NCI-H187 treated with DMSO at 0.1 percent for 48 hours (cell line): ENCODE measurements at places on chromosomes 6 and 20.
A peak's percentile ranks its signal among the peaks of the same experiment; 100 is the strongest.

DNA sequence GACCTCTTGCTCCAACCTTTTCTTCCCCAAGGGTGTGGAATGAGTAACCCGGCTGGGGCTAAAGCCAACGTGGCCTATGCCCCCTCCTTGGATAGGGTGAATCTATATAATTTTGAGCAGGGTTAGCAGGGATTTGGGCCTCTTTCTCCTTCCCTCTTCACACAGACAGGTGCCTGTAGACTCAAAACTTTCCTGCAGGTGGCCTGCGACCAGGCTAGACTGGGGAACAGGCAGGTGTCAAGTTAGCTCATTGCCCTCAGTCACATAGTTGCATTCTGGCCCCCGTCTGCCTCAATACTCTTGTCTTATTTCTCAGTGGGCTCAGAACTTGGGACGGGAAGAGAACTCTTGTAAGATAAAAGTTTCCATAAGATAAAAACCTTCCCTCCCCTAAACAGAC lies 243.0 kb downstream of the ATXN1 start:
- no peak for DNase-seq

GRCh38 chr6:47203266-47203937 lies 106.3 kb downstream of the TNFRSF21 start:
- DNase-seq = no peak

DNA sequence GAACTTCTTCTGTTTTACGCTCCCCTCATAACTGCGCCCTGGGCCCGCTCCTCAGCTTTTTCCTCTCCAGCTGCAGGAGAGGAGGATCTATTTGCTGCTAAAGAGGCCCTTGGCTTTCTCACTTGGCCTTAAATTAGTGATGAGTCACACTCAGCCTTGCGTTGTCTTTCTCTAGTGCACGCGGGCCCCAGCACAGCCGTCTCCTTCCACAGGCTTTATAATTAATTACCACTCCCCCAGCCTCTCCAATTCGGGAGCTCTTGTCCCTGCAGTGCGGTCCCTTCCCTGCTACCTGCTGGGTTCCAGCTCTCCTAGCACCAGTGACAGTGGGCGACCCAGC lies 25.2 kb downstream of the PACSIN1 start:
- no peak for DNase-seq

- DNase-seq = peak; percentile 62
Observed at GRCh38 chr6:7479801-7480266, 61.6 kb upstream of the DSP start.

- no peak for DNase-seq
Observed at GRCh38 chr6:40249935-40250334, 315.7 kb upstream of the MOCS1 start.

DNA sequence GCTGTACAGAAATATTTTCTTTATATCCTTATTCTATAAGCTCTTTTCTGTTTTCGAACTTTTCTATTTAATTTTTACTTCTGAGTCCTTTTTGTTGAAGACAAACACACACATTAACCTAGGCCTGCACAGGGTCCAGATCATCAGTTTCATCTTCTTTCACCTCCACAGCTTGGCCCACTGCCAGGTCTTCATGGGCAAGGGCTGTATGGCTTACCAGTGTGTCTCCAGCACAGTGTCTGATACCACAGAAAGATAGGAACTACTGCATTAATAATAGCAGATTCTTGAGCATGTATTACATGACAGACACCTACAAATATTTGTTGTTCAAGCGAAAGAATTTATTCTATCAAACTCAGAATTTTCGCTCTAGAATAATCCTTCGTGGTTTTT lies 24.4 kb downstream of the QKI start:
- no peak for DNase-seq

GRCh38 chr6:8627085-8627861 lies 191.9 kb upstream of the SLC35B3 start:
- DNase-seq = no peak

DNA sequence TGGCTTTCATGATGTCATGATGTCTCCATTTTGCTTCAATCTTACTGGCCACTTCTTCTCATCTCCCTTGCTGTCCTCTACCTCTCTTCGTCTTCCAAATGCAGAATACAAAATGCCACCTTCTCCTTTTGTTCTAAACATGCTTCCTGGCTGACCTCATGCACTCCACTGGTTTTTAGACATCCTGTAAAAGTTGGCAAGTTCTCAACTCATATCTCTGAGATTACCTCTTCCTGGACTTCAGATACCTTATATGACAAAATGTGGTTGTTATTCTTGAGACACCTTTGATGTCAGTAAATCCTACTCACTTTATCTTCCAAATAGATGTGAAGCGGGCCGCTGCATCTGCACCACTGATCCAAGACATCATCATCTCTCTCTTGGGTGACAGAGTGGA lies 212.7 kb upstream of the FOXA2 start:
- DNase-seq = no peak

DNA sequence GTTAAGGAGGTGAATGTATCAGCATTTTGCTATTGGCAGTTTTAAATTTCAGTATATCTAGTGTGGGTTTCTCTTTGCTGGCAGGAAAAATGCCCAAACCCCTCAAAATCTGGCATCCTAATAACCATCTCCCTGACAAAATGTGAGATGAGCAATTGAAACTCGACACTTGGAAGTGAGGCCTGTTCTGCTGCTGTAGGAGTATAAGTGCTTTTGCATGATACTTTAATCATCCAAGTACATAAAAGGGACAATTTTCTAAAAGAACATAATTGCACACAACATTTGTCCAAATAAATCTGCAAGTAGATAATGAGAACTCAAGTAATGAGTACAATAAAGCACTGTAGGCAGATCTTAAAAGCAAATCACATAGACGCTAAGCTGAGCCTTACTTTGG lies 36.5 kb downstream of the LAMP5 start:
- DNase-seq = peak; percentile 46

DNA sequence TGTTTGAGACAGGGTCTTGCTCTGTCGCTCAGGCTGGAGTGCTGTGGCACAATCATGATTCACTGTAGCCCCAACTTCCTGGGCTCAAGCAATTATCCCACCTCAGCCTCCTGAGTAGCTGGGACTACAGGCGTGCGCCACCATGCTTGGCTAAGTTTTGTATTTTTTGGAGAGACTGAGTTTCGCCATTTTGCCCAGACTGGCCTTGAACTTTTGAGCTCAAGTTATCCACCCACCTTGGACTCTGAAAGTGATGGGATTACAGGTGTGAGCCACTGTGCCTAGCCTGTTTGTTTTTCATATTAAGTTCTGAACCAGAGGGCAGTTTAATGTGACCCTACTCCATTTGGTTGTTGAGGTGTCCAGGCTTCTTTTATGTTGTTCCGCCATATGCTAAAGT lies 194.8 kb downstream of the PLCB1 start:
- no peak for DNase-seq

DNA sequence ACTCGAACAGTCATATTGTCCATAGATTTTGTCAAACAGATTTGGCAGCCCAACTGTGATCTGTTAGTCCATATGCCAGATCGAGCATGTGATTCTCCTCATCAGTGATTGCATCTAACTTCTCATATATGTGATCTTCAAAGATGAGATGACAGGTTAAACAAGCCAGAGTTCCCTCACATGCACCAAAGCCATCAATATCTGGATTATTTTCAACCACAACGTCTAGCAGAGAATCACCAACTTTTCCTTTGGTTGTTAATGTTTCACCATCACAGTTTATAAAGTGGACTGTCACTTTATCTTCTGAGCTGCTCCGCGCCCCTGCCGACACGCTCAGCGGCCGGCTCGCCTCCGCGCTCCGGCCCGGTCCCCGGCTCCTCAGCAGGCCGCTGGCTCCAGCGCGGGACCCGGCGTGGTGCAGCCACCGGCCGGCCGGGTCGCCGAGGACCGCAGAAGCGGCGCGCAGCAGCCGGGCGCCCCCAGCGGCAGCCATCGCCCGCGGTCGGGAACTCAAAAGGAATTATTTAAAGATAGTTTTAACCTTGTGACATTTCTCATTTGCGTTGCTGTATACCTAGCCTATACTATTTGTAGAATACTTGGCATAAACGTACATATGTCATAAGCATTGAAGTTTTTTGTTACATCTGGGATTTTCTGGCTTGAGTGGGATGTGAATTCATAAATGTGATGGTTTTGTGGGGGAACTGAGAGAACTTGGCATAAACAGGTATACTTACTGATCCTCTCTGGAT lies 40.1 kb upstream of the DYNLRB1 start:
- no peak for DNase-seq

DNA sequence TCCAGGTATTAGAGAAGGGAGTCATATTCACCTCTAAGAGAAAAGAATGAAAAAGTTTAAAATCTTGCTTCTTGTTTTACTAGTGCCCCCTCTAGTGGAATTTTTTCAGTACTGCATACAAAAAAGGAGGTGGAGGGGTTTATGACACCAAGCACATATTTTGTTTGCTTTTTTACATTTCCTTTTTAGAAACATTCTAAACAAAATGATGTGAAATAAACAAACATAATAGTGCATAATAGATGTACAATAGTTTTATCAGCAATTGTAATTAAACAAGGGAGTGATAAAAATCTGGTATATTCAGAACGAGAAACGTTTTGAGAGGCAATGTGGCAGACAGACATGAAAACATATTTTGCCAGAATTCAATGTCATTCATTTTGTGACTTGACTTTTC lies 111.0 kb upstream of the TFAP2D start:
- DNase-seq = no peak

DNA sequence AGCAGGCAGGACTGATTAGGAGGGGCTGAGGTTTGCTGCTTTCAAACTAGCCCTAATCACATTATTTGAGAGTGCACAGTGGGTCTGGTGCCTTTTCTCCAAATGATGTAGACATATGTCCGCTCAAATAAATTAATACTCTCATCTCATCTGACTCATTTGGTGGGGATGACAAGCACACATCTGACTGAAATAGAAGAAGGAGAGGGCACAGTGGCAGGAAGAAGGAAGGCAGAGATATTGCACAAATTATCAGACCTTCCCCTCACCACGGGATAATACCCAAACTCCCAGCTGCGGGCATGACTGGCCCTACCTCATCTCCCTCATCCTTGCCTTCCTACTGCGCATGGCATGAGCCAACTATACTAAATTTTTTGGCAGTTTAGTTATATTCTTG lies 33.9 kb upstream of the TNFRSF21 start:
- DNase-seq = no peak

DNA sequence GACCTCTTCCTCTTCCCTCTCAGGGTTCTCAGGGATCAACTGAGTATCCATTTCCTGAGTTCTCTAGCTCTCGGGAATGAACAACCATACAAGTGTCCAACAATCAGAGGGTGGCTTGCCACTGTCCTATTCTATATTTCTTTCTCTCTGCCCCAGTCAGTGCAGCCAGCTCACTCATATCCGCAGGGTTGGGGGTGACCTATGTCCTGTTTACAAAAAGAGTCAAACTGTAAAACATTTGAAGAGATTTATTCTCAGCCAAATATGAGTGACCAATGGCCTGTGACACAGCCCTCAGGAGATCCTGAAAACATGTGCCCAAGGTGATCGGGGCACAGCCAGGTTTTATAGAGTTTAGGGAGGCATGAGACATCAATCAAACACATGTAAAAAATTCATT lies 10.8 kb upstream of the BTN3A2 start:
- DNase-seq = no peak

DNA sequence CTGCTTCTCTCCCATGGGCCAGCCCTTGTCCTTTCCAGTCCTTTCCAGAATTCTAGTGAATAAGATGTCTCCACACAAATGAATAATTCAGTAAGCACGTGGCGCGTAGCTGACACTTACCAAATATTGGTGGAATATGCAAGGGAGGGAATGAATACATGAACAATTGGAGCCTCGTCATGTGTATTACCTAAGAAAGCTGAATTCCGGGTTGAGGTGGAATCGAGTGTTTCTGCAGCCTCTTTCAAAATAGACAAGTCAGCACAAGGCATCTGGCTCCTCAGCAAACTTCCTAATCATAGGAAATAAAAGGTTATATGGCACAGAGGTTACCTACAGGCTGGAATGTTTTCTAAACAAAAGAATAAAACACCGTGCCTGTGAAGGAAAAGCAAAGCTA lies 47.0 kb upstream of the NT5E start:
- DNase-seq = no peak

- DNase-seq = no peak
Observed at GRCh38 chr6:55184782-55185530, 10.6 kb downstream of the HCRTR2 start.

DNA sequence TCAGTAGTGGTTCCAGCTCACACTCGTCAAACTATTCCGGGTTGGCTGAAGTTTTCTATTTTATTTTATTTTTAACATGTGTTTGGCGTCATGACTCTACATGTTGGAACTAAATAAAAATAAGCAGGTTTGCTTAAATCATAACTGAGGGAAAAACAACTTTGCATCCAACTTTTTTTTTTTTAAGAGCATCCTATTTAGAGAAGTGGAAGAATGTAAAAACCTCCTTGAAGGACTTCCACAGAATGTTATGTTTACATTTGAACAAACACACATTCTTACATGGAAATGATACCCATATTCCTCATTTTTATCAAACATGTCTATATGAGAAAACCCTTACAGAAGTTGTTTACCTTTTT lies 659 bp downstream of the PRDM1 start:
- no peak for DNase-seq

- no peak for DNase-seq
Observed at GRCh38 chr20:63317061-63317460, 24.1 kb downstream of the COL20A1 start.

DNA sequence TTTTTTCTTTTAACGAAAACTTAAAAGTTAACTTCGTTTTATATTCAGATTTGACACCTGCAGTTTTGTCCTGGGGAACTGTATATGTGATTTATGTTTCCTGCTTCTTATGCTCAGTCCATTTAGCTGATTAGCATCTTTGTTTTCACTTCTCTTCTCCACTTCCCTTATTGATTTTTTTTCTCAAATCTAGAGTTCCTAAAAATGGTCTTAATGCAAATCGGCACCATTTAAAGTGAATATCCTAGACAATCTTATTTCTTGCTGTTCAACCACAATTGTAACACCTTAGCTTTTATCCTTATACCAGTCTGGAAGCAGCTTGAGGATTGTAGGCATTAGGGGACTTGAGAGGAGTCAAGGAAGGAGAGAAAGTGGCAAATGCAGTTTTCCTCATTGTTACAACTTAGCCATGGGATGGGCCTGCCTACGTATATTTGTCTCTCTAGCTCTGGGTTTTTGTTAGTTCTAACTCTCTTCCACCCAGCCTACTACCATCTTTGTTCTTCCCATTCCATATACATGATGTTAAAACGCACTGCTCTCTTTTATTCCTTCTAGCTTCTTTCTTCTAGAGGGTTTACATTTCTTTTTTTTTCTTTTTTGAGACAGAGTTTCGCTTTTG lies 8.5 kb downstream of the QRSL1 start:
- DNase-seq = no peak

GRCh38 chr6:3751077-3751729 lies at the start of gene PXDC1:
Gene PXDC1, minus strand, starts transcription at chr6:3751713. Its CDS starts 182 bp downstream, at chr6:3751531.
- no peak for DNase-seq
